ENCODE measurements at places on chromosomes 13 and 19.
A peak's percentile ranks its signal among the peaks of the same experiment; 100 is the strongest.

- DNase-seq = no peak
These were observed 3.8 kb upstream of the RAB20 start for GRCh38 chr13:110565296-110565695.

DNA sequence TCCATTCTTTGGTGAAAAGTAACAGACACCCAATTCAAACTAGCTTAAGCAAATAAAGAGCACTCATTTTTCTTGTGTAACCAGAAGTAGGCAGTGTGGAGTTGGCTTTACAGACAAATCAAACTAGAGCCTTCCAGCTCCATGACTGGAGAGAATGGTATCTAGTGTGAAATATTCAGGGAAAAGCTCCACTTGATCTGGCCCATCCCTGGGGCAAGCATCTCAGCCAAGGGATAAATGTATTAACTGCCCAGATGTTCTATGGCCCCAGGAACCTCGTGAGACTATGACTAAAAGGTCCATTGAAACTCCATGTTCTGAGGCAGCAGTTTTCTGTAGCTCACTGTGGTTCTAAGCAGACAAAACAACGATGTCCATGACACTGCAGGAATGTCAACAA lies 49.9 kb downstream of the TBC1D4 start:
- peak; percentile 75 for DNase-seq

GRCh38 chr19:44590245-44591059 lies 22.9 kb upstream of the IGSF23 start:
- no peak for DNase-seq

DNA sequence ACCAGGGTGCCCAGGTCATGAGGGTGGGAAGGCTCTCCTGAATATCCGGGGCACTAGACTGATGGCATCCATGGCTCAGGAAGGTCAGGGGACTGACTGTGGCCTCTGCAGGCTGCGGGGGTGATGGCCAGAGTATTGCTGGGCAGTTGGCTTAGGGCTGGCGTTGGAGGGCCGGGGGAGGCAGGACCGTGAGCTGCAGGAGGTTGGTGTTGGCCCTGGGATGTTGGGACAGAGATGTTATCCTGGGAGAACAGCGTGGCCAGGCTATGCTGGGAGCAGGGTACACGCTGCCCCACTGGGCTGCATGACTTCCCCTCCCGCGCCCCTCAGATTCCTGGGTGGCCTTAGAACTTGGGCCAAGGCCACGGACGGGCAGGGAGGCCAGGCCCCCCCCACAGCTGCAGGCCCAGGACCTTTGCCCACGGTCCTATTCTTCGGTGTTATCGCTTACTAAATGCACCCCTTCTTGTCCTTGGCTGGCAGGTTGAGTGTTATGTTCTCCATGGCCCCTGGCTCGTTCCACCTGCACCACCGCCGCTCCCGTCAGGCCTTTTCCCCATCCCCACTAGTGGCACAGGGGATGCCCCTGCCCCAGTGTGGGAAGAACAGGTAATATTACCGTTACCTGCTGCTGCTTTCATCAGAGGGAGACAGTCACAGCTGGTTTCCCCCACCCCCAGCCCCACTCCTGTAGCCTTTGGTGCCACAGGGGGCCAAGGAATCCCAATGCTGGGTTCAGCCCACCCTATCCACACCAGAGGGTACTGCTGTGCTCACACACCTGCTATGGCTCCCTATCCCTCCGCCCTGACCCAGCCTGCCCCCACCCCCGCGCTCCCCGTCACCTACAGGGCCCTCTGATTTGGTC lies 3.2 kb upstream of the ISYNA1 start:
- no peak for DNase-seq

DNA sequence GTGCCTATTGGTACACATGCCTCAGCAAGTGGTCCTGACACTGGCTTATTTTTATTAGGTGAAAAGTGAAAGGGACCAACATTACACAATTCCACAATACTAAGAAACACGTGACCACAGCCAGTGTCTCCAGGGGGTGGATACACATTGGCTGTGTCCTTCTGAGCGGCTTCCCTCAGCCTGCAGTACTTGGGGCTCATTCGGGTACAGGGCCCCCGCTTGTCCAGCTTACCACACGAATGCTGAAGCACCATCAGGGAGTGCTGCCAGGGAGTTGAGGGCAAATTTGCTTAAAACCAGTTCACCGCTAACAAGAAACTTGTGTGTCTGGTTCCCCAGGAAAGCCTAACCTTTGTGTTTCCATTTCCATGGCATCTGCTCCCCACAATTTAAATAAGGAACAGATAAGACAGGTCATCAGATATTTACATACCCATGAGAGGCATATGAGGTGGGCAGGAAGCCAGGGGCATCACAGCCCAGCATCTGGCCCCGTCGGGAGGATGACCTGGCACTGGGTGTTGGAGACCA lies 23.3 kb downstream of the PBX4 start:
- peak; percentile 47 for DNase-seq

- DNase-seq = peak; percentile 72
These were observed at the start of gene MEX3D for GRCh38 chr19:1568320-1569019. Gene MEX3D (minus strand): TSS chr19:1568325. CDS start chr19:1568058, 267 bp downstream.

DNA sequence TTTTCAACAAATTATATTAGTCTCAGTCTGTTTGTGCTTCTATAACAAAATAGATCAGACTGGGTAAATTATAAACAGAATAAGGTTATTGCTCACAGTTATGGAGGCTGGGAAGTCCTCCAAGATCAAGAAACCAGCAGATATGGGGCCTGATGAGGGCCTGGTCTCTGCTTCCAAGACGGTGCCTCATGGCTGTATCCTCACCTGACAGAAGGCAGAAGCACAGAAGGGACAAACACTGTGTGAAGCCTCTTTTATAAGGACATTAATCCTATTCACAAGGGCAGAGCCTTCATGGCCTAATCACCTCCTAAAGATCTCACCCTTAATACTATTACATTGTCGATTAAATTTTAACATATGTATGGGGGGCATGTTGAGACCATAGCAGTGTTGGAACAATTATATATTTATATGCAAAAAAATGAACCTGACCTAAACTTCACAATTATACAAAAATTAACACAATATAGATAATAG lies 12.7 kb downstream of the F10 start:
- DNase-seq = no peak

DNA sequence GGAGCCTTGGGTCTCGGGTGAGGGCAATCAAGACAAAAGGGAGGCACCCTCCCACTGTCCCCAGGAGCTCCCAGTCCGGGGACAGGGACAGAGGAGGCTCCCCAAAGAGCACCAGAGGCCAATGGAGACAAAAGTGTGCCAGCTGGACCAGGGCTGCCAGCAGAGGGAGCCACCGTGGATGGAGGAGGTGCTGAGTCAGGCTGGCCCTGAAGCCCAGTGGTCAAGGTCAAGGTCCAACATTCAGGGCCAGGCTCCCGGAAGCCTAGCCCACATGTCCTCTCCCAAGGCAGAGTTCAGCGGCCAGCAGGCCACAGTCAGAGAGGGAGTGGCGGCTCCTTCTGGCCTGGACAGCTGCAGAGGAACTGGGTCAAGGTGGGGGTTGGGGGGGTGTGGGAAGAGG lies 8.4 kb downstream of the COL5A3 start:
- peak; percentile 29 for DNase-seq

GRCh38 chr13:23427342-23427843 lies 6.1 kb downstream of the SACS start:
- peak; percentile 93 for DNase-seq

GRCh38 chr19:17757125-17757524 lies 5.8 kb downstream of the FCHO1 start:
- peak; percentile 72 for DNase-seq

GRCh38 chr13:111552891-111553655 lies 232.6 kb downstream of the TEX29 start:
- DNase-seq = no peak

DNA sequence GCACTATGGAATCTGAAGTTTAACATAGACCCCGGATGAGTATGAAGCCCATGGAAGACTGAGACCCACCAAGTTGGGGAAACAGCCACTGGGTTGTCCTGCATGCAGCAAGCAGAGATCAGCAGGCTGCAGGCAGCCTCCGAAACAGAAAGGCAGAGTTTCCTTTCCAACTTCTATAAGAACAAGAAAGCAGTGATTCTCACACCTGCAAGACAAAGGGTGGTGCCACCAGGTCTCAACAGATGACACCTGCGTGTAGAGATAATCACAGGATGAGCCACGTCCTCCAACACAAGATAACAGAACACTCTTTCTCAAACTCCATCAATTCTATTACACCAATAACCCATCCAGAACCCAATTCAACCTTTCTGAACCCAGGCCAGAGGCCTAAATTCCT lies 457.9 kb downstream of the FOXO1 start:
- no peak for DNase-seq

DNA sequence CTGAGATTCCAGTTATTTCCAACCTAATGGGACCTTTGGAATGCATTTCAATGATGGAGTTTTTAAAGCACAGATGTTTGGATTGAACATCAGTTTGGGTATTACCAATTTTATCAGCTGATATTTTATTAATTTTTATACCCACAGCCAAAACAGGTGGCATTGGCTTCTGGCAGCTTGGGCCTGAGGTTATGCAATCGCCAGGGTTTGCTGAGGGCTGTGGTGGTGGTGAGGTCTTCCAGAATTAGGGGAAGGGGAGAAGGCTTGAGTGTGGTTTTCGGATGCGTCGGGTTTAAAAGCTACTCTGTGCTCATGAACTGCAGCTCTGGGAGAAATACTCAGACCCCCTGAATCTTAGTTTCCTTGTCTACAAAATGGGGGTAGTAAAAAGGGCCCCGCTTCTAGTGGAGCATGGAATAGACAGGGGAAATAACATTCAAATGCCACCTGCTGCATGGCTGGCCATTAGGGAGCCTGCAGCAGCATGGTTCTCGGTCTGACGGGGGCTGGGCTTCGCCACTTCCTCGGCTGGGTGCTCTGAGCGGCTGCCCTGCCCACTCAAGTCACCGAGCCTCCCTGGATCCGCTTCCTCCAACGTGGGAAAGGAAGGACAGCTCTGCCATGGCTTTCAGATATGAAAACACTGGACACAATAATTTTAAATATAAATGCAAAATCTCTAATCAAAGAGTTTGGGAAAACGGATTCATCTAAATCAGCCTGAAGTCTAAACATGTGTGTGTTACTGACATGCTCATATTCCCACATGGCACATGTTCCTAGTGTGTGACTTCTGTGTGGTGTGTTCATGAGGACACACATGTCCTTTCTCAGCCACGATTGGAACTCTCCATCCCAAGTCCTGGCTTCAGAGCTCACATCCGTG lies 35.2 kb downstream of the ADPRHL1 start:
- no peak for DNase-seq

- peak; percentile 78 for DNase-seq
These were observed 2.5 kb upstream of the EEF2 start for GRCh38 chr19:3987619-3988371.

DNA sequence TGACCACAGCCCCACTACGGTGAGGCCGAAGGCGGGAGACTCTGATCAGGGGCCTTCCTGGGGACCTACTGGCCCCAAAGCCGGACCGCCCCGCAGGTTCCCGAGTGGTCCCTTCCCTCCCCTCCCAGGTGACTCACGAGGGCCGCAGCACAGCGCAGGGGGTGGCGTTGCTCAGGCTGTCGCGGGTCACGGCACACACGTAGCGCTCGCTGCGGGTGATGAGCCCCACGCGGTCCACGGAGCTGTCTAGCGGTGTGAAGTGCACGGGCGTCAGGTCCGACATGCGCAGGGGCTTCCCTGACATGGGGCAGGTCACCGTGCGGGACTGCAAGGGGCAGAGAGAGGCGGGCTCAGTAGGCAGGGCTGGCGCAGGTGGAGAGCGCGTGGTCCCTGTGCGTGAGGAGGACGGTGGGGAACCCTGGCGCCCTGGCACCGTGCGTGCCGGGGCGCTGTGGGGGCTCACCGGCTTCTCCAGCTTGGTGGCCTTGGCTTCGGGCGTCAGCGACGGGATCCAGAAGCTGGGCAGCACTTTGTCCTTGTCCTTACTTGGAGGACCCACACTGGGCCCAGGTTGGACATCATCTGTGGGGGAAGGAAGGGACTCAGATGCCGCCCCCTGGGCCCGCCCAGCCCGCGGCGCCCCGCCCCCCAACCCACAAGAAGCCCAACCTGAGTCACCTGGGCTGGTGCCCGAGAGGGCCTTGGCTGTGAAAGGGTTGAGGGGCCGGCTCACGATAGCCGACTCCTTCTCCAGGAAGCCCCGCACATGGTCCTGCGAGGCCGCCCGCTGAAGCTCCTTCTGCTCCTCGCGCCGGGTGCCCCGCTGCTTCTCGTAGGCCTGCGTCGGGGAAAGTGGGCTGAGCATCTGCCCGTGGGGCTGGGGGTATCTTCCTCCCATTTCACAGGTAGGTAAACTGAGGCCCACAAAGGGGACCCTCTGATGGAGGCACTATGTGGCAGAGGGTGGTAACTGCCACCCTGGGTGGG lies 23.7 kb downstream of the NOSIP start:
- no peak for DNase-seq

DNA sequence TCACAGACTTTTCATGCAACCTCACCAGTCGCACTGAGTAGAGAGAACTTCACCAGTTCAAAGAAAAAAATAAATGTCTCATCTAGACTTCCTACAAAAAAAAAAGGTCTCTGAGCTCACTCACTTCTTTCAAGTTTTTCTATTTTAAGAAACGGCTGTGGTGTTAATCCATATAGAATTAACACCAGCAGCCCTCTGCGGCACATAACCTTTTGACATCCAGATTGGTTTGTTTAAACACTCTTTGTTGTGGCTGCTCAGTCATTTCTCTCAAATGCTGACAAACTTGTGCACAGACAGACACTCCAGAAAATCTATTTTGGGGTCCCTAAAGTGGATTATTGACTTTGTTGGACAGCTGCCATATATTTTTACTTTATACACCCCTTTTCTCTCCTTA lies 874.9 kb downstream of the EFNB2 start:
- peak; percentile 59 for DNase-seq

- no peak for DNase-seq
These were observed 5.9 kb upstream of the RUBCNL start for GRCh38 chr13:46392967-46393366.

GRCh38 chr13:44516771-44517170 lies 59.4 kb downstream of the TSC22D1 start:
- no peak for DNase-seq

- DNase-seq = no peak
These were observed 12.2 kb downstream of the NUFIP1 start for GRCh38 chr13:44976949-44977583.

- peak; percentile 43 for DNase-seq
These were observed 18.9 kb upstream of the ENOX1 start for GRCh38 chr13:43805681-43806128.

DNA sequence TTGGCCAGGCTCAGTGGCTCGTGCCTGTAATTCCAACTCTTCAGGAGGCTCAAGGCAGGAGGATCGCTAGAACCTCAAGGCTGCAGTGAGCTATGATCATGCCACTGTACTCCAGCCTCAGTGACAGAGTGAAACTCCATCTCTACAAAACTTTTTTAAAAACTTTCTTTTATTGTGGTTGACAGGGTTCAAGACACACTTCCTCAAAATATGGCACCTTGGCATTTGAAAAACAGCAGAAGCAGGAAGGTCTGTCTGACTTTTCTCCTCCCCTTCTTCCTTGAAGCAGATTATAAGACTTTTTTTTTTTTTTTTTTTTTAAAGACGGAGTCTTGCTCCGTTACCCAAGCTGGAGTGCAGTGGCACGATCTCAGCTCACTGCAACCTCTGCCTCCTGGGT lies 100.3 kb downstream of the TM9SF2 start:
- DNase-seq = no peak

DNA sequence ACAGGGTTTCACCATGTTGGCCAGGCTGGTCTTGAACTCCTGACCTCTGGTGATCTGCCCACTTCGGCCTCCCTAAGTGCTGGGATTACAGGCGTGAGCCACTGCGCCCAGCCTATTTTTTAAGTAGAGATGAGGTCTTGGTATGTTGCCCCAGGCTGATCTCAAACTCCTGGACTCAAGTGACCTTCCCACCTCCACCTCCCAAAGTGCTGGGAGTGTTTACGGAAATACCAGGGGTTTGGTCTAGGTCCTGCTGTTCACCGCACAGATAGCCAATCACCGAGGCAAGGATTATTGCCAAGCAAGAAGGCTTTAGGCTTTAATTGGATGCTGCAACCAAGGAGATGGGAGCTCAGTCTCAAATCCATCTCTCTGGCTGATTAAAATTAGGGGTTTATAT lies 11.6 kb downstream of the CLEC4G start:
- DNase-seq = no peak

Measured in RPMI7951 (cell line).